ENCODE measurements at places on chromosomes 6 and 20. TPM values are rescaled to one million over a fixed set of nuclear protein-coding genes. Genes with fewer than 3 reads are reported as not detected.

The JPH2 gene
- 0.37 TPM for total RNA-seq

The SLC25A27 gene
- total RNA-seq: 0.88 TPM

The ARMC2 gene
- total RNA-seq: 15.3 TPM

The GFRAL gene
- not detected for total RNA-seq

The MYCT1 gene
- total RNA-seq: not detected

Measured in activated naive CD8-positive, alpha-beta T cell treated with anti-CD3 and anti-CD28 coated beads, Interleukin-2, amount 10 ng/mL, durations not matched to agents 7 days and 5 days (primary cell).